ENCODE measurements at places on chromosomes 12 and 14.

DNA sequence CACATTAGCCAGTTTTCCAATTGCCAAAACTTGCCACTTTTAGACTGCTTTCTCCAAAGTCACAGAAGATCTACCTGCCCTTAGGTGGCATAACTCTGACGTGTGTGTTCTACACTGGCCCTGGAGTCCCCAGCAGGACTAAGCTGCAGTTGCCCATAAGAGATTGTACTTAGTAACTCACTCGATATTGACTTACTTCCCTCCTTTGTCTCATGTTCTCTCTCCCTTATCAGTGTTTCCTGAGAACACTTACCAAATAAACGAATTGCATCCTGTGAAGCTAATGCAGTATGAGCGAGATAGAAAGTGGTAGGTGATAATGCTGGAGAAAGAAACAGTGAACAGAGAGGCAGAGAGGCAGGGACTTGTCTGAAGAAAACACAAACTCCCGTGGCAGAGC, 117.2 kb downstream of the NUAK1 start:
- DNase-seq = no peak

DNA sequence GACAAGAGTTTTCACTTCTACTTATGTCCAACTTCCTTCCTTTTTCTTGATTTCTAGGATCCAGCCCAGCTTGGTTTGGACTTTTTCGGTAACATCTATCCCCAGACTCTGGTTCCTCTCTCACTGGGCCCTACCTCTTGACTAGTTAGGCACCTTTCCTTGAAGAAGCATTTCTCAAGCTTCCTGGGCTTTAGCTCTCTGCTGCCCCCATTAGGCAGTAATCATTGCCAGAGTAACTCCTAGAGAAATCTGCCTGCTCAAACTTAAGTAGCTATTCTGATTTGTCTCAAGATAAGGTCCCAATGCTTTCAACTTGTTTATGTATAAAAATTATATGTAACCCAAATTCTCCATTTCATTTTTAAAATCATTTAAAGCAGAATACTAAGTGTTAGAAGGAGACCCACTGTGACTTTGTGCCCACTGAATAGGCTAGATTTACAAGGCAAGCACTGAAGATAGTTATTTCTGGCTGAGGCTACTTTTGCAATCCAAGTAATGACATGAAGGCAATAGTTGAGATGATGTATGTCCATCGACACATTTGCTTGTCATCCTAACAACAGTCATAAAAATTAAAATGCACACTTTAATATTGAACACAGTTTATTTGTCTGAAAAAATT, 275.0 kb upstream of the G2E3 start:
- no peak for DNase-seq

GRCh38 chr12:68573406-68573805, 37.3 kb upstream of the RAP1B start:
- DNase-seq = no peak

GRCh38 chr12:29564925-29565324, 67.4 kb upstream of the OVCH1 start:
- DNase-seq = no peak

- DNase-seq = no peak
These were observed 1.3 kb downstream of the RAD52 start for GRCh38 chr12:948238-948637.

GRCh38 chr12:66915306-66915904, 236.5 kb upstream of the GRIP1 start:
- no peak for DNase-seq

Measured in NCI-H1048 (cell line).